ENCODE measurements at places on chromosomes 1 and 21.

DNA sequence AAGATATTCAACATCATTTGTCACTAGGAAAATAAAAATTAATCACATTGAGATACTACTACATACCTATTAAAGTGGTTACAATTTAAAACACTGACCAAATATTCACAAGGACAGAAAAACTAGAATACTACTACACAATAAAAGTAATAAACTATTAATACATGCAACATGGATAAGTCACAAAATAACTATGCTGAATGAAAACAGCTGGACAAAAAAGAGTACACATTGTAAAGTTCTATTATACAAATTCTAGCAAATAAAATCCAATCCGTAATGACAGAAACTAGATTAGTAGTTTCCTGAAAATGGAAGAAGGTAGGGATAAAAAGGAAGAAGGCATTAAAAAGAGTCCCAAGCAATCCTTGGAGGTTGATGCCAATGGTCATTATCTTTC is 348.7 kb upstream of the PTBP2 start:
- H3K27me3 ChIP-seq, result no peaks in the 10 kb centered on the region
- H3K36me3 ChIP-seq, result no peaks in the 10 kb centered on the region
- H3K27ac ChIP-seq, result no peak overlapping the region
- H3K4me1 ChIP-seq, result no peaks in the 10 kb centered on the region
- no peak for DNase-seq

DNA sequence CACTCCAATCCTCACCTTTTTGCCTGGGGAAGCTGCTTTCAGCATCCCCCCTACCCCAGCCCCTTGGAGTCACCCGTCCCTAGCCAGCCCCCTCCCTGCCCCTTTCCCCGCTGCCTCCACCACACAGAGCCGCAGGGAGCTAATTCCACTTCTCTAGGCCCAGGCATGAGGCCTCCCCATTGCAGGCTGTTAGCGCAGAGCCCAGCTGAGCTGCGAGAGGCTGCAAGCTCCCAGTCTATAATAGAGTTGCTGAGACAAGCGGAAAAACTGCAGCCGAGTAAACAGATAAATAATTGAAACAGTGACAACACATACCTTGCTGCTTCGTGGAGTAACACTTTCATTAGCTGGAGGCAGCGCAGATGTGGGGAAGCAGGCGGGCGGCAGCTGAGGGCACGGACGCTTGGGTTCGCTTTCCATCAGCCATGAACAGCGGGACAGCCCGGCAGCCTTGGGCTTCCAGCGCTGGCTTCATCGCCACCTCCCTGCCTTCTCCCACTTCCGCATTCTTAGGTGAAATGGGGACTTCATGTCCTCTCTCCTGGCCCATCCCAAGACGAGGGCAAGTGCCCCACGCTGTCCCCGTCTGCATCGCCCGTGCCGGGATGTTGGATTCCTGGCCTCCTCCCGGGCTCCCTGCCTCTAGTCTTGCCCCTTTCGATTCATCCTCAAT is 183.3 kb downstream of the IGSF21 start:
- DNase-seq, result no peak
- H3K4me3 ChIP-seq, result no peak overlapping the region
- H3K27ac ChIP-seq, result no peak overlapping the region
- H3K4me1 ChIP-seq, result no peaks in the 10 kb centered on the region
- H3K36me3 ChIP-seq, result no peaks in the 10 kb centered on the region

GRCh38 chr1:159554696-159555095 is 18.9 kb upstream of the OR10J5 start:
- peak overlapping the region; percentile 49 for H3K27ac ChIP-seq
- peaks cover 19% of the 10 kb centered on the region for H3K4me1 ChIP-seq
- H3K36me3 ChIP-seq, result no peaks in the 10 kb centered on the region

DNA sequence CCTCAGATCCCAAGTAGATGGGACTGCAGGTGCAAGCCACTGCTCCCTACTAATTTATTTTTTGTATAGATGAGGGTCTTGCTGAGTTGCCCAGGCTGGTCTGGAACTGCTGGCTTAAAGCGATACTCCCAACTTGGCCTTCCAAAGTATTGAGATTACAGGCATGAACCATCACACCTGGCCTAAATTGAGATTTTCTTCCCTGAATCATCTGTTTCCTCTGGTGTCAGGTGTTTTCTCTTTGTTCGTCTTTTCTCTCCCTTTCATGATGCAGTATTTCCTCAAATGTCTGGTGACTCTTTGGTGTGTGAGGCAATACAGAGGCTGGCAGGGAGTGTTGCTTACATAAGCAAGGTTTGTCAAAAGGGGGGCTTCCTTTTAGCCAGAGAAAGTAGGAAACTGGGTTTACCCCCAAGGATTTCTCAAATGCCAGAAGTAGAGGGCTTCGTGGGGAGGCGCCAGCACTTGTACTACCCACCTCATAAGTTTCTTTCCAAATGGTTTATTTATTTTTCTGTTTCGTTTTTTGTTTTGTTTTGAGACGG is 27.6 kb downstream of the CLDN14 start:
- H3K4me1 ChIP-seq, result no peaks in the 10 kb centered on the region
- H3K27ac ChIP-seq, result no peak overlapping the region
- H3K27me3 ChIP-seq, result no peaks in the 10 kb centered on the region
- H3K36me3 ChIP-seq, result no peaks in the 10 kb centered on the region
- no peak overlapping the region for H3K4me3 ChIP-seq

DNA sequence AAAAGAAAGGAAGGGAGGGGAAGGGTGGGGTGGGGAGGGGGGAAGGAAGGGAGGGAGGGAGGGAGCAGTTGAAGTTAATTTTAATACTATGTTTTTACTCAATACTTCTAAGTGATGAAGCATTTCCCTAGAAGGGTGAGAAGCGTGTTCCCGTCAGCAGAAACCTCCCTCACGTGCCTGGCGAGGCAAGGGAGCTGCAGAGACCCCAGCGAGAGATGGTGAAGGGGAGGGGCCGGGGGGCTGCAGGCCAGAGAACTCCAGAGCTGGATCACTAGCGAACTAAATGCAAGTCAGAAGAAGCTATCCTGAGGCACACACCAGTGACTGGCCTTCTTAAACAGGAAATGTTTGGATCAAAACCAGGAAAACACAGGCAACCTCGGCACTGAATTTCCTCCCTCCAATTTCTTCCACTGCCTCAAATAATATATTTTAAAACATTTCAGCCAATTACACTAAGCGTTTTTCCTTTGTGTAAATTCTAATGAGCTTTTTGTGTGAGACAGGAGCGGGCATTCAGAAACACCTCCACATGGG is 18.0 kb downstream of the WDR4 start:
- no peak overlapping the region for H3K27ac ChIP-seq

DNA sequence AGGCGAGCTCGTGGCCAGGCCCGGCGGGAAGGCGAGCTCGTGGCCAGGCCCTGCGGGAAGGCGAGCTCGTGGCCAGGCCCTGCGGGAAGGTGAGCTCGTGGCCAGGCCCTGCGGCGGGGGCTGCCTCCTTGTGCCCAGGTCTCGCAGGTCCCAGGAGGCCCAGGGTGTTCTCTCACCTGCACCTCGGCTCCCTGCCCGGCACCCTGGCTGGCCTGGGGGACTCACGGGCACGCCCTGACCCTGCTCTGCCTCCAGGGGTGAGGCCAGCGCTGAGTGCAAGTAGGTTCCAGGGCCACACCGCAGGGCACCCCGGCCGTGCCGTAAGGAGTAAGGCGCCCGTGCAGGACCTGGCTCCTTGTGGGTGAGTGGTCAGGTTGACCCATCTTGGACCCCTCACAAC is 4.4 kb downstream of the SDF4 start:
- H3K4me1 ChIP-seq, result peaks cover 16% of the 10 kb centered on the region
- no peak overlapping the region for H3K27ac ChIP-seq
- H3K27me3 ChIP-seq, result no peaks in the 10 kb centered on the region
- peaks cover 72% of the 10 kb centered on the region for H3K36me3 ChIP-seq
- DNase-seq, result no peak

GRCh38 chr1:218967836-218968235 is 205.8 kb upstream of the LYPLAL1 start:
- H3K4me1 ChIP-seq, result no peaks in the 10 kb centered on the region
- H3K27me3 ChIP-seq, result no peaks in the 10 kb centered on the region
- no peaks in the 10 kb centered on the region for H3K36me3 ChIP-seq
- no peak for DNase-seq

DNA sequence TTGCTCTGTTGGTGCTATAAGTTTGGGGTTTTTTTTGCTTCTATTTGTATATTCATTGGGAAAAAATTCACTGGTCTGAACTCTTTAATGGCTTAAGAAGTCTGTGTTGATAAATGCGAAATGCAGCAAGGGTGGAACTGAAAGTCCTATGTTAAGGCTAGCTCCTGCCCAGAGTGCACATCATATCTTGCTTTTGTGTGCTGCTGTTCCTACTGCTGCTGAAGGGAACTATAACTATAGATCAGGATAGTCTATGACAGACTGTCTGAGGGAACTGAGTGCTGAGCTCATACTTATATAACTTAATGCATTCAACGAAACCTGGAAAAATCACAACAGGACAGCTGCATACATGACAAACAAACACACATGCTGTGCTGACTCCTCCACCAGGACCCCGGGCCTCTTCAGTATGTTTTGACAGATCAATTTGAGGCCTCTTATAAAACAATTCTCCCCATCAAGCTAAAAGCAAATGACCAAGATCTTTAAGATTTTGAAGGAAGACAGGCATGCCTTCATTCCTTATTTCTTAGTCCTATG is 1031.5 kb upstream of the ADGRL2 start:
- H3K36me3 ChIP-seq, result no peaks in the 10 kb centered on the region
- no peaks in the 10 kb centered on the region for H3K4me1 ChIP-seq
- H3K27me3 ChIP-seq, result no peaks in the 10 kb centered on the region
- no peak overlapping the region for H3K27ac ChIP-seq
- H3K4me3 ChIP-seq, result no peak overlapping the region

- no peaks in the 10 kb centered on the region for H3K4me1 ChIP-seq
- H3K4me3 ChIP-seq, result no peak overlapping the region
- no peaks in the 10 kb centered on the region for H3K27me3 ChIP-seq
These were observed 10.4 kb downstream of the NUCKS1 start for GRCh38 chr1:205739348-205740160.

GRCh38 chr1:3471356-3472087 is 17.1 kb downstream of the ARHGEF16 start:
- H3K36me3 ChIP-seq, result no peaks in the 10 kb centered on the region
- H3K4me1 ChIP-seq, result no peaks in the 10 kb centered on the region
- H3K27ac ChIP-seq, result no peak overlapping the region
- H3K27me3 ChIP-seq, result no peaks in the 10 kb centered on the region
- no peak for DNase-seq

DNA sequence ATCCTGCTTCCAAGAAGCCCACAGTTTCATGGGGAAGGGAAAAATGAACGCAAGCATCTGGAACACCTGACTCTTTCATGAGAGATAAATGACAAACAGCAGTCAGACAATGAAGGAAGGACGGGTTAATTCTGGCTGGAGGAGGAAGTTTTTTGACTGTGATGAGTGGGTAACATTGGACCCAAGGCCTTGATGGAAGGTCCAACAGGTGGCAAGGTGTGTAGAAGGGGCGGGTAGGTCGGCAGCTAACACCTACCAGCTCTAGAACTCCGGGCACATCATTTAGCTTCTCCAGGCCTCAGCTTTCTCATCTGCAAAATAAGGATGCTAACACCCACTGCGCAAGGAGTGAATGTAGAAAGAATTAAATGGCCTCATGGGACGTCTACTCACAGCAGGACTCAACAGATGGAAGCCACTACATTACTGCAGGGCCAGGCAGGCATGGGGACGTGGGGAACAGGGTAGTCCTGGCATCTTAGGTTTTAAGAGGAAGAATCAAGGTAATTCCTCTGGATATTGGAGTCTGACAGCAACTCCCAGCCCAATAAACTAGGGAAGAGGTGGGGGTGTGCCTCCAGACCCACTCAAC is 12.9 kb downstream of the GLIS1 start:
- no peaks in the 10 kb centered on the region for H3K4me1 ChIP-seq
- H3K4me3 ChIP-seq, result no peak overlapping the region
- H3K27ac ChIP-seq, result no peak overlapping the region

- H3K27me3 ChIP-seq, result no peaks in the 10 kb centered on the region
- no peak overlapping the region for H3K27ac ChIP-seq
- H3K4me1 ChIP-seq, result no peaks in the 10 kb centered on the region
- no peaks in the 10 kb centered on the region for H3K36me3 ChIP-seq
- H3K4me3 ChIP-seq, result no peak overlapping the region
These were observed 189.0 kb downstream of the NFIA start for GRCh38 chr1:61271412-61271789.

DNA sequence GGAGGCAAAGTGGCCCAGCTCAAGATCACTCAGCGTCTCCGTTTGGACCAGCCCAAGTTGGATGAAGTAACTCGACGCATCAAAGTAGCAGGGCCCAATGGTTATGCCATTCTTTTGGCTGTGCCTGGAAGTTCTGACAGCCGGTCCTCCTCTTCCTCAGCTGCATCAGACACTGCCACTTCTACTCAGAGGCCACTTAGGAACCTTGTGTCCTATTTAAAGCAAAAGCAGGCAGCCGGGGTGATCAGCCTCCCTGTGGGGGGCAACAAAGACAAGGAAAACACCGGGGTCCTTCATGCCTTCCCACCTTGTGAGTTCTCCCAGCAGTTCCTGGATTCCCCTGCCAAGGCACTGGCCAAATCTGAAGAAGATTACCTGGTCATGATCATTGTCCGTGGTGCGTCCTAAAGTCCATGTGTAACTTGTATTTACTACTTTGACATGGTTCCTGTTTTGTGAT is 2.7 kb downstream of the RBM15 start:
- no peak overlapping the region for H3K4me3 ChIP-seq
- no peak overlapping the region for H3K27ac ChIP-seq
- H3K4me1 ChIP-seq, result peaks cover 36% of the 10 kb centered on the region
- no peaks in the 10 kb centered on the region for H3K27me3 ChIP-seq

- H3K27me3 ChIP-seq, result no peaks in the 10 kb centered on the region
- no peak for DNase-seq
- H3K4me3 ChIP-seq, result no peak overlapping the region
- no peaks in the 10 kb centered on the region for H3K36me3 ChIP-seq
These were observed 708.1 kb downstream of the MRPL39 start for GRCh38 chr21:24899138-24899537.

DNA sequence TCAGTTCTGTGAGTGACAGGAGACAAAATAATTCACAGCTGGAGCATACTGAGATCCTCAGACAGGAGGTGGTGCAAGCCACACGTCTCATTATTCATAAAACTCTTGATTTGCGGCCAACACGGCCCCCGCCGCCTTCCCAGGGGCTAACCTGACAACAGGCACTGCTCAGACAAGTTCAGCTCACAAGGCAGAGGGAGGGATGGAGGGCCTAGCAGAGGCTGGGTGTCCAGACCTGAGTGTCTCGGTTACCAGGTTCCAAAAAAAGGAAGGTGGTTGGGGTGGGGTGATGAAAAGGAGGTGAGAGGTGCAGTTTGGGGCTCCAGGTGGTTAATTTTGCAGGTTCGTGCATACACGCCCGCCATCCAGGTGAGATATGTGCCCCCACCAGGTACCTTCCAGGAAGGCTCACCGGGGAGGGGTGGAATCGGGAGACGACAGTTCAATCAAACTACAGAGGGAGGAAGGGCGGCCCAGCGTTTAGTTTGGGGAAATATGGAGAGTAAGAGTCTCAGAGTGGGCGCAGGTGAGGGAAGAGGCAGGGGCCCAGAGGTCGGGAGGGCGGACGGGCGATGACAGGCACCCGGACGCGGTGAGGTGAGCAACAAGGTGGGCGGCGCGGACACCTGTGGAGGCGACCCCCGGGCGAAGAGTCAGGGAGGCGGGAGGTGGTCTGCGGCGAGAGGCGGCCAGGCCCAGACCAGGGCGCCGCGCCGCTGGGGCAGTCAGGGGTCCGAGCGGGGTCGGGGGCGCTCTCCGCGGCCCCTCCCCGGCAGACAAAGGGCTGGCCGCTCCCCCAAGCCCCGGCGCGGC is 629 bp downstream of the CTNNBIP1 start:
- no peak for DNase-seq
- H3K4me1 ChIP-seq, result peaks cover 48% of the 10 kb centered on the region
- no peaks in the 10 kb centered on the region for H3K36me3 ChIP-seq
- peak overlapping the region; percentile 84 for H3K4me3 ChIP-seq

- no peak overlapping the region for H3K4me3 ChIP-seq
- no peak overlapping the region for H3K27ac ChIP-seq
- DNase-seq, result no peak
- no peaks in the 10 kb centered on the region for H3K27me3 ChIP-seq
- H3K4me1 ChIP-seq, result no peaks in the 10 kb centered on the region
- no peaks in the 10 kb centered on the region for H3K36me3 ChIP-seq
These were observed 207.7 kb downstream of the LYPLAL1 start for GRCh38 chr1:219381396-219381795.

All from CD14-positive monocyte (primary cell).